Muscle of leg (tissue), 16 donors: ENCODE measurements at places on chromosomes 7 and 10.

DNA sequence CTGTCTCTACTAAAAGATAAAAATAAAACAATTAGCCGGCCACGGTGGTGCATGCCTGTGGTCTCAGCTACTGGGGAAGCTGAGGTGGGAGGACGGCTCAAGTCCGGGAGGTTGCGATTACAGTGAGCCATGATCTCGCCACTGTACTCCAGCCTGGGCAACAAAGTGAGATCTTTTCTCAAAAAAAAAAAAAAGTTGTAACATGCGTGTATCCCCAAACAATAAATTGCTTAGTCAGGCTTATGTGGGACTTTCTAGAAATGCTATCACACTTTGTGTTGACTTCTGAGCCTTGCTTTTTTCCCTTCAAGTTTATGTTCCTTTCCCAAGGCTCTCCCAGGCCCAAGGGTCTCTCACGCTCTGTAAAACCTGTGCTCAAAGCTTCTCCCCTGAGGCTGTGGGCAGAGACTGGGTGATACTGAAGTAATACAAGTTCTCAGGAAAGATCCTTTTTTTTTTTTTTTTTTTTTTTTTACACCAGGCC lies 88.0 kb upstream of the TNS3 start:
- no peak for DNase-seq

DNA sequence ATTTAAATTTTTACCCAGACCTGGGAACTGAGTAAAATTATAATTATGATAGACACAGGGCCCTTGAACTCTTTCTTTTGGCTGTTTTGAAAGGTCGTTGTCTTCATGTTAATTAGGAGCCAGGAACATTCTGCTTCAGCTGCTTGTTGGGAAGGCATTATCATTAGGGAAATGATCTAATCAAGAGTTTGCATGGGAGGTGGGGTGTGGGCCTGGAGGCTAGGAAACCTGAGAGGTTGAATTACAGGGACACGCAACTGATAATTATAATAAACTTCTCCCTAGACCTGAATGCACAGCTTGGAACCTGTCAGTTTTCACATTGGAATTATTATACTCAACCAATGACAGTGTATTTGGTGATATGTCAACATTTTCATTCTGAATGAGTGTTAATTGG lies 237.7 kb downstream of the CACNB2 start:
- DNase-seq: no peak

DNA sequence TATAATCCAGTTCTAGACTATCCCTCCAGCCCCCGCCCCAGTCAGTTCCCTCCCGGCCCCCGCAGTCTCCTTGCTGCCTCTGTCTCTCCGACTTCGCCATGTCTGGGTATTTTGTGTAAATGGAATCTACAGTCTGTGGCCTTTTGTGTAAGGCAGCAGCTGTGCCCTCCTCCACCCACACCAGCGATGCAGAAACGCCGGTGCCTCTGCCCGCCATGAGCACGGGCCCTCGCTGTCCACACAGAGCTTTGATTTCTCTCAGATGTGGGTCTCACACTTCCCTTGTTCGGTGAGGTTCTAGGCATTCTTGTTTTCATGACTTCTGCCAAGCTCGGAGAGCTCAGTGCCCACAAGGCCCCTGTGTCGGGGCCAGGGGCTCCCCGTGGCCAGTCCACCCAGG lies 37.8 kb downstream of the NKX6-2 start:
- DNase-seq: no peak

- DNase-seq: no peak
Measured at GRCh38 chr10:100020142-100020885, 10.6 kb upstream of the DNMBP start.

DNA sequence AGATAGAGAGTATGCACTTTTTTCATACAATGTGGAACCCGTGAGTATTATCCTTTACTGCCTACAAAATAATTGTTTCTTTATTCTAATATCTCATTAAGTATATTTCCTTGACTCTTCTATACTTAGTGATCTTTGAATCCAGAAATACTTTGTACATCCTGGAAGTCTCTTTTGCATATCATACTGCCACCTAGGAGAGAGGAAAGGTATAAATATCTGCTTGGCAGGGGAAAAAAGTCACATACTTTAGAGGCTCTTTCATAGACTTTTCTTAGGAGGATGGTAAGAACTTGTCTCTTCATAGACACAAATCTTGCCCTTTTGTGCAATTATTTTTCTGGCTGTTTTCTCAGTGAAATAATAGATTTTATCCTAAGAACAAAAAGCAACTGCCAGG lies 436.0 kb downstream of the PAXIP1 start:
- DNase-seq: peak; percentile 25

- DNase-seq: no peak
Measured at GRCh38 chr7:80278737-80279136, 144.1 kb downstream of the GNAI1 start.

DNA sequence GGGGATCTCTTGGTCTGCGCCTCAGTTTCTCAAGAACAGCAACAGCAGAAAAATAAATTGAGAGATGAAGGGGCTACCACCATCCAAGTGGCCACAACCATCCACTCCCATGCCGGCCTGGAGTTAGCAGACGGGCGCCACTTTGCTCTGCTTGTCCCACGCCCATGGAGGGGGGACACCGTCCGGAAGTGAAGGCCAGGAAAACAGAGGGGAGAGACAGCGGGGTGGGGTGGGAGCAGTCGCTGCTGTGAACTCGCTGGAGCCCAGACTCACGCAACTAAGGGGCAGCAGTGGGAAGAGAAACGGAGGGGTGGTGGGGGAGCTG lies 135.4 kb downstream of the KIF20B start:
- DNase-seq: no peak

DNA sequence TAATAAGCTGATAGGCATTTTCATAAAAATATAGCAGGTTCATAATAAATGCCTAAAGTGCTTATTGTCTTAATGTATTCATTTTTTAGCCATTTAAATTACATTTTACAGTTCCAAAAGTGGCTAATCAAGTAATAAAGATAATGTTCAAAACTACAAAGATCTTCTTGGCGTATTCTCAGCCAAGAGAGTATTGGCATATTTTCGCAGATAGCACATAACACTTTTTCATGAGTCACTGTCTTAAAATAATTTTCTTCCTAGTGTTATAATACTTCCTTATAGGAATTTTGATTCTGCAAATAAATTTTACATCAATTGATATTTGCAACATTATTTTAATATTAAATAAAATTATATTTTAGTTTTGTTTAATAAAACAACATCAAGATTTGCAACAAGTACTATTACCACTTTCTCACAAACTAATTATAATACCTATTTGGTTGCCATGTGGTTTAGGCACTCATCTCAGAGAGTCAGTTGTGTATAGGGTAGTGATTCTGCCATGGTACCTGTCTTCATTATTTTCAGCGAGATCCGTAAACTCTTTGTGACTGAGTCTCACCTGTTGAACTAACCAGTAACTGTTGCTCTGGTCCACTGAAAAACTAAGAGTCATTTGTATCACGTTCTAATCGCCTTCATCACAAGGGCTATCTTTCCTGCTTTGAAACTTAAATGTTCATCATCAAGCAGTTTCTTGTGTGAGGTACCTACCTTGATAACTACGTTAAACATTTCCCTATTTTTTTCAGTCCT lies 152.5 kb upstream of the AKR1E2 start:
- no peak for DNase-seq

- DNase-seq: no peak
Measured at GRCh38 chr7:106480161-106480579, 180.8 kb downstream of the CCDC71L start.

DNA sequence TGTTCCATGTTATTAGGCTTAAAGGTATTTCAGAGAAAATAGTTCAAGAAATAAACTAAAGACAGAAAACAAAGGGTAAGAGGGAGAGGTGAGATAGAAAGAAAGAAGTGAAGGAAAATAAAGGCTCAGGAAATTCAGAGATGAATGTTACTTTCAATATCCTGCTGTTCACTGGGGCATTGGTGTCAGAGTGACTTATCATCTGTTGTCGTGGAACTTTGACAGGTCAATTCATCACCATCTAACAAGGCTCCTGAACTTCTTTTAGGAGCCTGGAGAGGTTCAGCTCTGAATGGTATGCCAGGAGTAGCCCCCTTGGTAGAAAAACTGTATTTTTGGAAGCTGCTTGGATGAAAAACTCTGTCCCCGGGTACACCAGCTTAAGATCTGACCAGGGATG lies 100.1 kb downstream of the KLF6 start:
- no peak for DNase-seq
